ENCODE measurements at places on chromosomes 11 and 22. TPM values are rescaled to one million over a fixed set of nuclear protein-coding genes. Genes with fewer than 3 reads are reported as not detected.

The PCF11 gene
- total RNA-seq = 50.7 TPM

The OR51D1 gene
- not detected for total RNA-seq

The DRD4 gene
- 0.52 TPM for total RNA-seq

DNA sequence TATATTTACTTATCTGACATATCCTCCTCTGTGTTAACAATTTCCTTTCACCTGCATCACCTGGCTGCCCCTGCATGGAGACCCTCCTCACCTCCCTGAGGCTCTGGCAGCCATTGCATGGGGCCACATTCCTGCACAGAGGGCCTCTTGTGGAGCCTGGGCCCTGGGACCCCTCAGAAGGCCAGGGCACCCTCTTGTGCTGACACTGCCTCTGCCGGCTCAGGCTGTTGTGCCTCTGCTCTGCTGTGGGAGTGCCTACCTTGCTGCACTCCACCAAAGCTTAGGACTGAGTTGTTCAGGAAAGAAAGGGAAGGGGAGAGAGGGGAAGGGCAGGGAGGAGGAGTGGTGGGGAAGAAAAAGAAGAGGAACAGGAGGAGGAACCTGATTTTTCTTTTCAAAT lies 194.5 kb downstream of the ADAMTS15 start:
- ATAC-seq = no peak

DNA sequence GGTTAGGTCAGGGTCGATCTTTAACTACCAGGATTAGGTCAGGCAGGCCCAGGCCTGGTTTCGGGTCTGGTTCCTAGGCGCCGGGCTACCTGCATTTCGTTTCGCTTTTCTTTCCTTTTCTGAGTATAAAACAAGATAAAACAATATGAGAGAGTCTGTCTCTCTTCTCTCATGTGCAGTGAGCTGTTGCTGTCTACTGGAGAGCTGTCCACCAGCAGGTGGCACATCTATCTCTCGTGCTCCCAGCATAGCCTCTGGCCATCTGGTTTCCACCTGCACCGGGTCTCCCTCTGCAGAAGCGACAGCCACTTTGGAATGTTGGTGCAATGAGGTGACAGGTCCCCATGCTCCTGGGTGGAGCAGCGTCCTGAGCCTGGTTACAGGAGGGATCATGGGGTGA lies 27.6 kb downstream of the RIBC2 start:
- peak; percentile 92 for ATAC-seq

GRCh38 chr11:19869466-19869865 lies 156.8 kb downstream of the NAV2 start:
- no peak for ATAC-seq

- ATAC-seq = peak; percentile 15
Measured at GRCh38 chr22:19843107-19843856, 11.4 kb downstream of the GNB1L start.

- no peak for ATAC-seq
Measured at GRCh38 chr22:22432937-22433336, 75.6 kb downstream of the ZNF280B start.

DNA sequence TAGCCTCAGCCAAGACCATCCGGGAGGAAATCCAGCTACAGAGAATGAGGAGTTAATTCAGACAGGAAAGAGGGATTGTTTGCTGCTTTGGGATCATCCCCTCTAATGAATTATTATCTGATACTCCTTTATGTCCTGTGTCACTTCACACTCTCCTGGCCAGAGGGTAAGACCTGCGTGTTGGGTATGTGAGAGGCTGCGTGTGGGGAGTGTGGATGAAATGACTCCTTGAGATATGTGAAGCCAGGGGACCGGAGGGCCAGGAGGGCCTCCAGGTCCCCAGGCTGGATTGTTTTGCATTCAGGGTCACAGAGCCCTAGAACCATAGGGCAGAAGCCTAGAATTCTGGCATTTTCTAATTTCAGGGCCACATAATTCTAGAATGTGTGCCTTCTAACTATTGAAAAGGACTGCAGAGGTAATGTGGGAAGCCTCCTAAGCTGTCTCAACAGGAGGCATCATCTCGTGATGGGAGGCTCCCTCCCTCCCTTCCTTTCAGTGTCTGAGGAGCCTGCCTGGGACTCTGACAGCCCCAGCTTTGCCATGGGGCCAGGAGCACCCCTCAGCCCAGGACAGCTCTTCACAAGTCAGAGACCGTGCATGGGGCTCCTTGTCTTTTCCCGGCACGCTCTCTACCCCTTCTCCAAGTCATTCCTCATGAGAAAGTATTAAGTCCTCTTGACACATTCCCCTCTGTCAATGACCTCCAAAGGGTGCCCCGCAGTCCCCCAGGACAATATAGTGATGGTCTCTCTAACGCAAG lies 3.7 kb downstream of the TPBGL start:
- no peak for ATAC-seq

DNA sequence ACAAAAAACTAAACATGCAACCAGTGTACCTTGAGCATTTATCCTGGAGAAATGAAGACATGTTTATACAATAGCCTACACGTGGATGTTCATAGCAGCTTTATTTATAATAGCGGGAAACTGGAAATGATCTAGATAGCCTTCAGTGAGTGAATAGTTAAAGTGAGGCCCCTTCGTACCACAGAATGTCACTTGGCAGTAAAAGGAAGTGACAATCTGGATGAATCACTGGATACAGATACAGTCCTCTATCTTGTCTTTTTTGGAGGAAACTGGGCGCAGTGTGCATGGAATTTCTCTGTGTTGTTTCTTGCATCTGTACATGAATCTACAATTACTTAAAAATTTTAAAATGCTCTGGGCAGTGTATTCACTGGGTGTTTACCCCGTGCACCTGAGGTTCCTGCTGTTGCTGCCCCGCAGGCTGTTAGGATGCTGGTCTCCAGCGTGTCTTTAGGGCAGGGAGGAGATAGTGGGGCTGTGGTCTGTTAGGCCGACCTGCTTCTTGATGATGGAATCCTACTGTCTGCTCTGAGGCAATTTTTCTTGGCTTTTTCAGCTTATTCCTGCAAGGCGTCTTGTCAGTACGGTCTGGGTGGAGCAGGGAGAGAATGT lies 23.2 kb downstream of the DERL3 start:
- ATAC-seq = no peak
